H9 (cell line): ENCODE measurements at places on chromosomes 6 and 20. TPM values are rescaled to one million over a fixed set of nuclear protein-coding genes. Genes with fewer than 3 reads are reported as not detected.

DNA sequence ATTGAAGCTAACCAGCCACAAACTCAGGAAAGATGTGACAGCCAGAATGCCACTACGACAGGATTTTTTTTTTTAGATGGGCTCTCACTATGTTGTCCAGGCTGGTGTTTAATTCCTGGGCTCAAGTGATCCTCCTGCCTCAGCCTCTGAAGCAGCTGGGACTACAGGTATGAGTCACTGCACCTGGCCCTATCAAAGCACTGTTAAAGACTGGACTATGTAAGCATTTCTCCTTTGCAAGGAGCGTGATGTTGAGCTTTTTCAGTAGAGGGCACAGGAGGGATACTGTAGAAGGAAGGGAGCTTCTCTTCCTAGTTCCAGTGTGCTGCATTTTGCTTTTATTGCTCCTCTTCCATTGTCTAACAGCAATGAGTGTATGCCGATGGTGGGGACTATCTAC, 35.8 kb downstream of the ZBTB9 start:
- no peak for DNase-seq

- DNase-seq = no peak
These were observed 37.1 kb upstream of the SLC4A11 start for GRCh38 chr20:3275966-3276679.

DNA sequence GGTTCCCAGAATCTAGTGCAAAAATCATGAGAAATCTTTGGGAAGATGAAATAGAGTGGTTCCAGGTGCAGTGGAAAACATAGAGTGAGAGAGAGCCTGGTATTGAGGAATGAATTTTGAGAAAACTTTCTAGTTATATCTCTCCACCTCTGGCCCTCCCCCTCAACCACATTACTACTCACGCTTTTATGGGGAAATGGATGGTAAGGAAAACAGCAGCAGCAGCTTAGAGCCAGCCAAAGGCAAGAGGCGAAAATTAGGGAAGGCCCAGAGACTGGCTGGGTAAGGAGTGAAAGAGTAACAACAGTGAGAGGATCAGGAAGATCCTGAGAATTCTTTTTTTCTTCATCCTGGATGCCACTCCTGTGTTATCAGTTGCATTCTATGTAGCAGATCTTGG, 187.9 kb upstream of the ECI2 start:
- DNase-seq = no peak

DNA sequence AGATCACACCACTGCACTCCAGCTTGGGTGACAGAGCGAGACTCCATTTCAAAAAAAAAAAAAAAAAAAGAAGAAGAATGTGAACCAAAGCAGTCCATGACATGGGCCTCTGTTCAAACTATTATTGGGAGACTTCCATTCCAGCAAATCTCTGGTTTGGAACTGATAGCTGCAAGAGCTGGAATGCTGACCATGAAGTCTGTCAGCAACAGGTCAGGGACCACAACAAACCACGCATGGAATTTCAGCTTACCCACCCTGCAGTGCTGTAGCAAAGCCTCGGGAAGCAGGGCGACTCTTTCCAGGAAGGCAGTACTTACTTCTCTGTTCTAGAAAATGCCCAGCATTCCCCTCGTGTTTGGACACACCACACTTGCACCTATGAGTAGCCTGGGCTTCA, 34.1 kb upstream of the TBC1D7 start:
- DNase-seq = no peak

DNA sequence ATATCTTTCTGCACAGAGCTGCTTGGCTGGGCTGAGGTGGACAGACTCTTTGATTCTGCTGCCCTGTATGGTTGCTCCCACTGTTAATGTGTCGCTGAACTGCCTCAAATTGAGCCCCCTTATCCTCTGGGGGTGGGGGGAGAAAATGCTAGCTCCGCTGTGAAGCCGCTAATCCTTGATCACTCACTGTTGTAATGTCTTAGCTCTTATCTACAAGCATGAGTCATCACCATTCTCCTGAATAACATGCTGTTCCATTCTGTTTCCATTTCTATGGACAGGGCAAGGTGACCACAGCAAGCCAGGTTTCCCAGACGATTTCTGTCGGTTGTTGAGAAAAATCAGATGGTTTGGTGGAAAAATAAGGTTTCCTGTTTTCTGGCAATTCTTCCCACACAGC, 218.4 kb upstream of the GGTLC1 start:
- no peak for DNase-seq

The CPXM1 gene
- 69.0 and 70.0 TPM in 2 replicates for total RNA-seq

The BMP6 gene
- 0.28 and 0.61 TPM in 2 replicates for total RNA-seq

DNA sequence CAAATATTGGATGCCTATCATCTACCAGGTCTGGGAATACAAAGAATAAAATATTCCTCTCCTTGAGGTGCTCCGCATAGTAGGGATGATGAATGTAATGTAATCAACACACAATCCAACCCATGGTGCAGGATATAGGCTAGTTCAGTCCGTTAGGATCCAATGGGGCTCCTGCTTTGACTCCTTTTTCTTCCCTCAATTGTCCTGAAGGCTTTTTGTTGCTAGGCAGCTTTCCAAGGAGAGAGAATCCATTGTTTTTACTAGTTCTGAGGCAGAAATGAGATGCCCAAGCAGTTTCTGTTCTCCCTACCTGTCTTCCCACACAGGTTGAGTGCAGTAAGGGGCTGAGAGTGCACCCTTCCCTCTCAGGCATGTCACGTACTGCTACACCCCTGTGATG, 12.1 kb downstream of the WRNIP1 start:
- no peak for DNase-seq
